ENCODE measurements at places on chromosomes 12 and 14.

DNA sequence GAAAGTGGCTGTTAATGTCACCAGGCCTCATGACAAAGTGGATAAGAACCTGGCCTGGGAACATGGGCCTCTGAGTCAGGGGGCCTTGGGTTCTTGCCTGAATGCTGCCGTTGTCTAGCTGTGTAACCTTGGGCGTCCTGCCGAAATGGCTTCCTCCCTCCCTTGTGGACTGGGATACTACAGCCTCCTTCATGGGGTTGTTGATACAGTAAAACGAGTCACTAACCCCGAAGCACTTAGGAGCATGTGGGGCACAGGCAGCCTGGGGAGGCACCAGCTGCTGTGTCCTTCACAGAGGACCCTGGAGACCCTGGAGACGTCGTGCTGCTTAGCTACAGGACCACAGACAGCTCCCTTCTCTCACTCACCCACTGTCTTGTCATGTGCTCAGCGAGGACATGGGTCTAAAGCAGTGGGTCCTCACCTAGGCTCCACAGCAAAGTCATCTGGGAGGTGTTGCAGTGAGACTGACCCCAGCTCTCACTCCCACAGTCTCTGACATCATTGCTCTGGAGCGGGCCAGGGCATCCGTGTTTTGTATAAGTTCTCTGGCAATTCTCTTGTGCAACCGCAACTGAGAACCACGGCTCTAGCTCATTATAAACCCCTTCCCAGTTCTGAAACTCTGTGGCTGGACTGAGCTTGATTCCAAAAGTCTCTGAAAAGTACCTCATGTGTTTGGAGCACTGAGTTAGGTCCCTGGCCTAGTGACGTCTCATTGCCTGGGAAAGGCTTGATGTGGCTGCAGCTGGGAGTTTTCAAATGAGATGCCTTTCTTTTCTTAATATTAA, 42.1 kb downstream of the SERPINA3 start:
- no peak for DNase-seq

DNA sequence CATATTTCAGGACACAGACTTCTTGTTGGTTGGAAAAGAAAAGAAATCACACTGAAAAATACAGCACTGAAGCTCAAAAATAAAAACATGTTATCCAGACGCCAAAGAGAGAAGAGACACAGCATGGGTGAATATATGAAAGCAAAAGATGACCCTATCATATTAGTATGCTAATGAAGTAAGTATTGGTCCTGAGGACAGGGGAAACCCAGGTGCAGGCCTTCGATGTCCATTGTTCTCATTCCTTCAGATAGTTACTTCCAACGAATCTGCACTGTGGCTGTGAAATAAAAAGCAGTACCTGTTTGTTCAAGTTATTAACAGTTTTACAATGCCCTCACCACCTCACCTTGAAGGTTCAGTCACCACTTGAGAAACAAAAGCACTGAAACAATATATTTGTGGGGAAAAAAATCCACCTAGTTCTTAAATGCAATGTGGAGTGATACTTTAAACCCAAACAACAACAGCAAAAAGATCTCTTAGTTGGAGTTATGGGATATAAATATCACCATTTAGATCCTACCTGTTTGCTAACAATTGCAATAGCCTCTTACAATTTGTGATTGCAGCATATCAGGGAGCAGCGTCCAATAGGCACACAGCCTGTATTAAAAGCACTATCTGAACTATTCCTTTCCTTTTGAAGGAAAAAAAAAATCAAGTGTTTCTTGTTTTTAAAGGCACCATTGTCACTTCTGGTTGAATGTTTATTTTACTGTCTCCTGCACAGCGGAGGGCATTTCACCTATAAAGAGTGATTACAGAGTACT, 188.1 kb downstream of the BCAT1 start:
- DNase-seq, result no peak

GRCh38 chr14:101115652-101116051, 212.1 kb upstream of the RTL1 start:
- no peak for DNase-seq

- DNase-seq, result no peak
Observed at GRCh38 chr12:49897276-49897675, 6.4 kb downstream of the FAIM2 start.

GRCh38 chr12:57865084-57865751, 18.7 kb upstream of the CTDSP2 start:
- DNase-seq, result no peak

- DNase-seq, result no peak
Observed at GRCh38 chr14:99548255-99548654, 55.8 kb downstream of the CCDC85C start.

- no peak for DNase-seq
Observed at GRCh38 chr14:98470663-98471062, 801.3 kb downstream of the BCL11B start.

DNA sequence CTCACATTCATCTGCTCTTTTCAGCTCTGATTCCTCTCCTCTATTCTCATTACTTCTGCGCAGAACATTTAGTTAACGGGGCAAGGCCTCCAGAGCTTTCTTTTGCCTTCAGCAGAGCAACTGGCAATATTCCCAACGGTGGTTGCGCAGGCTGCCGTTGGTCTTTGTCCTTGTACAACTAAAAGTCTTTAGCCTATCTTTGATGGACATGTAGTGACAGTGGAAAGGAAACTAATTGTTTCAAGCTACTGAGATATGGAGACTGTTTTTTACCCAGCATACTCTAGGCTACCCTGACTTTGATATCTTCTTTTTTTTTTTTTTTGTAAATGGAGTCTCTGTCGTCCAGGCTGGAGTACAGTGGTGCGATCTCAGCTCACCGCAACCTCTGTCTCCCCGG, 12.6 kb downstream of the R3HDM2 start:
- DNase-seq, result no peak

- no peak for DNase-seq
Observed at GRCh38 chr12:123000578-123000977, 20.1 kb downstream of the ARL6IP4 start.

GRCh38 chr14:103030741-103031565, 26.4 kb downstream of the CDC42BPB start:
- no peak for DNase-seq

DNA sequence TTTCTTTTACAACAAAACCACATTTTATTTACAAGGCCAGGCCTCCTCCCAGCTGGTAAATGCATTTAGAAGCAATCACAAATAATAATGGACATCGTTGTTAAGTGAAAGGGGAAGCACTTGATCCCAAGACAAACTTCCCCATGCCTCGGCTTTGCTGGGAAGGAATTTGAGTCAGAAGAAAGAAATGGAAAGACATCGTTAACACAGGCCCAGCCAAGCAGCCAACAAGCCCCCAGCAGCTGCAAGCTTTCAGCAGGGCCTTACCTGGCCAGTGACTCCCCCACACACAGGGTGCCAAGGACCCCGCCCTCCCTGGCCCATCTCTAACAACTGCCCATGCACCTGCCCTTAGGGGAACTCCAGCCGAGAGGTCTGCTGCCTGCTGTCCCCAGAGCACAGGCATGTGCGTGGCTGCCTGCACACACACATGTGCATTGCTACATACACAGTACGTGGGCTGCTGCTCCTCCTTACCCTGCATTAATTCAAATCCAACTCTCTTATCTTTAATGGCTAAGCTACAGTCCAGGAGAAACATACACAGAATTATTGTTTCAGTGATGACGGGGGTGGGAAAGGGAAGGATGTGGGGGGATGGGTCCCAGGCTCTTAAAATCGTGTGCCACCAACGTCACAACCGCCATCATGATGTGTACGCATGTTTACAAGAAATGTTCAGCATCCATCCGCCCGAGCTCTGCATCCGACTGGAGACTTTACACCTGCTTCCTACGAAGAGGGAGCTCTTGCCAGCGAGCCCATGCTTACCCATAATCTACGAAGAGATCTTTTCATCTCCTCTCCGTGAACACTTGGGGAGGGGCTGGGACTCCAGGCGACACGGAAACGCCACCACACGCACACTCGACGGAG, 9.8 kb downstream of the BCL11B start:
- no peak for DNase-seq

DNA sequence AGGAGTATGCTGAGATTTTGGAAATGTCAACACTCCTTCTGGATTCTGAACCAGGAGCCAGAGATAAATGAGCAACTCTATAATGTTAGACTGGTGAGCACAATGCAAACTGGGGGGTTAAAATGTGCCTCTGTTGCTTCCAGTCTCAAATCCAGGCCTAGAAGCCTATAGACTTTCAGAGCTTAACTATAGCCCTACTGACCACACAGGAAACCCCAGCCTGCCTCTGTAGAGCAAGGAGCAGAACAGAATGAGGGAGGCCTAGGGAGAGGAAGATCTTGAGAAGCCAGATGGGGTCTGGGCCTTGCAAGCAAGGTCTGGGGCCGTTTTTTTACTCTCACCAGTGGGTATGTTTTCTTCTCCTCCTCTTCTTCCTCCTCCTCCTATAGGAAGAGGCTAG, 225.4 kb upstream of the KITLG start:
- DNase-seq, result no peak

- no peak for DNase-seq
Observed at GRCh38 chr12:121966959-121967358, 48.6 kb downstream of the CFAP251 start.

- DNase-seq, result no peak
Observed at GRCh38 chr12:77615332-77615731, 215.4 kb upstream of the NAV3 start.

GRCh38 chr12:58412461-58413060, 471.2 kb downstream of the ATP23 start:
- DNase-seq, result no peak

- peak; percentile 51 for DNase-seq
Observed at GRCh38 chr14:99628887-99629618, 15.9 kb upstream of the HHIPL1 start.

GRCh38 chr12:49922349-49923034, 18.8 kb upstream of the FAIM2 start:
- no peak for DNase-seq

- no peak for DNase-seq
Observed at GRCh38 chr14:94089479-94089878, 8.4 kb downstream of the IFI27L1 start.

- DNase-seq, result no peak
Observed at GRCh38 chr12:82870771-82871377, 184.2 kb downstream of the TMTC2 start.

GRCh38 chr12:16913832-16914490, 308.0 kb upstream of the LMO3 start:
- no peak for DNase-seq

DNA sequence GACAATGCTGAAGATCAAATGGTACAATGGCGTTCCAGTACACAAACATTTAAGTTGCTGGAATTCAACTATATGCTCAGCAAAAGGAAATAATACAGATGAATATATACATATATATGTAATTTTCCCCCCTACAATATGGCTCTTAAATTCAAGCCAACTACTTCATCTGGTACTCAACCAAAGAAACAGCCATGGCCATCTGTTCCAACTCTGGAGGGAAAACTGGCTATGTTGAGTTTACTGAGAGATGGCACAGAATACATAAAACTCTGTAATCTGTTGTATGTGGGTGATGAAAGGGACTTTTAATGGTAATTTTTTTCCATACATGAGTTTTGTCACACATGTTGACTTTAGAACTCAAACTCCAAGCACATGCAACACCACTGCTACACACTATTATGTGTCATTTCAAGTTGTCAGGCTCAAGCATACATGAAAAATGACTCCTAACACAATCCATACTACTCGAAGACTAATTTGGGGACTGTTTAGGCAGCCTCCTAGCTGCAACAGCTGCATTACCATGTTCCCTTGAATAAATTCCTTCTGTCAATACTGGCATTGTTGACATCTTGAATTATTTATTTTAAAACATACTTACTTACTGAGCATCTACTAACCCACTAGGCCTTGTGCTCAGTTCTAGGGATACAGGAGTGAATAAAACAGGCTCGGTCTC, 38.2 kb upstream of the MAP3K9 start:
- DNase-seq, result no peak

DNA sequence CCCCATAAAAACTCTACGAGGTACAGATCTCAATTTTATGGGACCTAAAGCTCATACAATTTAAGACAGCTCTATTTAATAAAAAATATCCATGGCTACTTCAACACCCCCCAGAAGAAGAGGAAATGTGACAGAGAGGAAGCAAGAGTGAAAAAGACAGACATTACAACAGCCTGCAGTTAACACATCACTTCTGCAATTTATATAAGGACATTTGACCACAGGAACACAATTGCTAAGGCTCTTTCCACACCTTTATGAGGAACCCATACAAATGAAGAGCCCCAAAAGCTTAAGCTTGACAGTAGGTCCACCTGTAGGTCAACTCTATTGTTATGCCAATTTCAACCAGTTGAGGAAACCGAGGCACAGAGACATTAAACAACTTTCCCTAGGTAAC, 5.6 kb downstream of the OR10P1 start:
- DNase-seq, result no peak

- DNase-seq, result no peak
Observed at GRCh38 chr12:46628176-46628575, 197.6 kb downstream of the SLC38A4 start.

DNA sequence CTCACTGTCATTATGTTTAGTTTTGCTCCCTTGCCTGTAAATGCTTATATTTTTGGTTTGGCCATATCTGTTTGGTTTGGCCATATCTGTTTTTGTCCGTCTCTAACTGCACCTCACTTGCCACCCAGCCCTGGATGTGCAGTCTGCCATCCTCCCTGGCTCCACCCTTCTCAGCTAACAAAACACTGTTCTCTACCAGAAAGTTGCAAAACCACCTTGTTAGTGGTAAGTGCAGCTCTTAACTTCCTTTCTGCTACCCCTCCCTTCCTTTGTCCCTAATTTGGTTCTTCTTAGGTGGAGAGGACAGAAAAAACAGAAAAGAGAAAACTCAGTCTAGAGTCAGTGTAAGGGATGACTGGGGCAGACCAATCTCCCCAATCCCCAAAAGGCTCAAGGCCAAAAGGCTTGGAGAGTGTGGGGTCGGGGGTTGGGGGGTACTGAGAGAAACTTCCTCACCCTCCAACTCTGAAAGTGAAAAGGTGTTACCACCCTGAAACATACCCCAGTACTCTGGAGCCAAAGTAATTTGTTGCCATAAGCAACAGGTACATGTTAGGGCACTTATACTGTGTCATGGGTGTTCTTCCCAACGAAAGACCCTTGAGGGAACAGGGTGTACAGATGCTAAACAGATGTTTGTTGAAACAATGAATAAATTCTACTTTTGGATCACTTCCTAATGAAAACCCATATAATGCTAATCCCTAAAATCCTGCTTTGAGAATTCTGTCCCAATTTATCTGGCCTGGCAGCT, 5.0 kb downstream of the BIN2 start:
- no peak for DNase-seq

- no peak for DNase-seq
Observed at GRCh38 chr12:103560604-103561101, 26.4 kb upstream of the STAB2 start.

DNA sequence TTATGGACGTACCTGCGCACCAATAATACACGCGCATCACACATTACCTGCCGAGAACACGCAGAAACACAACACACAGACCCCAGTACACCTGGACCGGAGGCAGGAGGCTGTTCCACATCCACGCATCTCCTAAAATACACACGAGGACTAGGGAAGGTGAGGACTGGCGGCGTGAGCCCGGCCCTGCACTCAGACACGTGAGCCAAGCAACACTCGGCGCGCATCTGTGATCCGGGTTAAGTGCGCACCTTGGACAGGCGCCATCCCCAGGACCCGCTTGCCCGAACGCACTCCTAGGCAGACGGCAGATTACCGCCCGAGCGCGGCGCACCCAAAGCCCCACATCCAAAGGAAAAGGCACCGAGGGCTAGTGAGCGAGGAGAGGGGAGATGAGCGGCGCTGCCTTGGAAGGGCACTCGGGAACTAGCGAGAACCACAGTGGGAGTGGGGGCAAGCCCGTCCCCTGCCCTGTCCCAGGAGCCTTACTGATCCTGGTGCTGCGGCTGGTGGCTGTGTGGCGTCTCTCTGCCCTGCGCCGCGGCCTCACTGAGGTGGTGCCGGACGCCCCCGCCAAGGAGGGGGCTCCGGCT, 417 bp downstream of the GLS2 start:
- no peak for DNase-seq
